ENCODE measurements at places on chromosomes 16 and 17. TPM values are rescaled to one million over a fixed set of nuclear protein-coding genes. Genes with fewer than 3 reads are reported as not detected.

DNA sequence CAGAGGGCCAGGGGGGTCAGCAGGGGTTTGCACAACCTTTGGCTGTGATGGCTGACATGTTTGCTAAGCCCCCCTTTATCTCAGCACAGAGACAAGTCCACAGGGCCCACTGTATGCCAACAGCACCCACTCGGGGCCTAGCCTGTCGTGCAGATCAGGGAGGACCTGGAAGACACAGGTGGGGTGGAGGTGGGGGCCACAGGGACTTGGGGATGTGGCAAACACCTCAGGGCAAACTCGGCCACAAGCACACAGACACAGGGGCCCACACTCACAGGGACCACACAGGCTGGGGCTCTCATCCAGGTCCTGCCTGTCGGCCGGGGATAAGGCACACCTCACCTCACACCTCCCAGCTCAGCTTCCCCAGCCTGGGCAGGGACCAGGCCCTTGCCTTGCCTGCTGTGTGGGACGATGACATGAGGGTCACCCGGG, 87.9 kb downstream of the C16orf78 start:
- H3K4me1 ChIP-seq: no peaks in the 10 kb centered on the region
- DNase-seq: peak; percentile 30
- no peaks in the 10 kb centered on the region for H3K27me3 ChIP-seq
- H3K27ac ChIP-seq: no peak overlapping the region
- H3K4me3 ChIP-seq: no peak overlapping the region
- H3K36me3 ChIP-seq: no peaks in the 10 kb centered on the region

DNA sequence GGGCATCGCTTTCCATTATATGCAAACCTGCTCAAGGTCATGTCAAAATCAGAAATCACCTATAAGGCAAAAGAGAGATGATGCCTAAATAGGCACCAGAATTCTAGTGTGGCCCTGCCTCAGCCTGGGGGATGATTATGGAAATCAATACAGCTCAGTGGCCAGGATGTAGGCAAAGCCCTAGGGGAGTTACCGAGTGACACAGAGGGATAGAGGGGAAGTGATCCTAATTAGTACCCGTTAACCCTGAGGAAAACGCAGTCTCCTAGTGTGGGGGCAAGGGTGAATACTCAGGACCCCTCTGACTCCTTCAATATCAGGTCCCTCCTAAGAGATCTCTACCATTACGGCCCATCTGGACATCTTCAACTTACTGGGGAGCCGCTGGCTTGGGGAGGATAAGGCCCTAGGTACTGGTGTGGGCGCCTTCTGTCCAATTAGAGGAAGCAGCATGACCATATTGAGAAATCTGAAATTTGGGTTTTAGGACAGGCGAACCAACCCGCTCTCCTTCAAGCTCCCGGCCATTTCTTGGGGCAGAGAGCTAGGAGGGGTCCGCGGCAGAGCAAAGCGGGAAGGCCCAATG, 725 bp downstream of the NT5C3B start:
- H3K27me3 ChIP-seq: no peaks in the 10 kb centered on the region
- no peak for DNase-seq
- H3K36me3 ChIP-seq: peaks cover 5% of the 10 kb centered on the region
- peak overlapping the region; percentile 59 for H3K4me3 ChIP-seq
- peaks cover 1% of the 10 kb centered on the region for H3K4me1 ChIP-seq

DNA sequence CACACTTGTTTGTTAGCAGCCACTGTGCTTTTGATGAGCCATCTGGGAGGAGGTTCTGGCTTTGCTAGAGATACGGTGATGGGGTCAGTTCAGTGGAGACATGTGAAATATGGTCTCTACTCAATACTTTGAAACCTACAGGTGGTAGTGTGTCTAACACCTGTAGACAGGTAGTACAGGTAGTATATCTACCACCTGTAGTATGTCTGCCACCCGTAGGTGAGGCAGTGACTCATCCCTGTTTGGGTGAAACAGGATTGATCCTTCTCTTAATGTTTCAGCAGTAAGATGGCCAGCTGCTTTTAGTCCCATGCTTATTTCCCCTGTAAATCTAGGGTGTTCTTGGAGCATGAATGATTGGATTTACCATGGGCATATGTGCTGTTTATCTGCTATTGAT, 240.8 kb downstream of the SNX29 start:
- no peak overlapping the region for H3K27ac ChIP-seq
- no peaks in the 10 kb centered on the region for H3K36me3 ChIP-seq

The SSTR5 gene
- polyA plus RNA-seq: not detected

The GPR142 gene
- polyA plus RNA-seq: not detected
